Bronchial epithelial cell (primary cell): ENCODE measurements at places on chromosomes 2 and 18. TPM values are rescaled to one million over a fixed set of nuclear protein-coding genes. Genes with fewer than 3 reads are reported as not detected.

- peak; percentile 81 for DNase-seq
Measured at GRCh38 chr2:164910101-164910899, 45.0 kb downstream of the SLC38A11 start.

- DNase-seq: no peak
Measured at GRCh38 chr2:7665880-7666279, 748.7 kb downstream of the RNF144A start.

DNA sequence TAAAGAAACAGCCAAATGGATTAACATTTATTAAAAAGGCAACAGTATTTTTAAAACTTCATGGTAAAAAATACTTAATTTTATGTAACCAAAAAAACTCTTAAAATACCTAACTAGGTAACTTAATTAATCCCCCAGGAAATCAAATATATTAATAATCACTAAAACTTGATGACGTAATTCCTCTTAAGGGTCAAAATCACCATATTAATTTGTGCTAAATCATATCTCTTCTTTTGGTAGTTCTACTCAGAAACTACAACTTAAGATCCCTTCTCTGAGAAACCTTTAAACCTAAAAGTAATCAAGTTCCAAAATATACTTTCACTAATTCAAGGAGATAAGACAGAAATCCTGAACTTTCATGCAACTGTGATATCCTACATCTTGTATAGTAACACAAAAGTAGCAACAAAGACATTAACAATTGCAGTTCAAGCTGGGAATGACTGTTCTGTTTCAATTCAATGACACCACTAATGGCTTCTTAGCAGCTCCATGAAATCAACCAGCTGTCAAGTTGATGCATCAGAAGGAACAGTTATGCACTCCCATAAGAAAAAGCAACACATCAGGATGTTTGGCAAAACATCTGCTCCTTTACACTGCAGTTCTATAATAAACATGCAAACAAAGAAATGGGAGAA lies 4.0 kb downstream of the BAZ2B start:
- peak; percentile 37 for DNase-seq

- no peak for DNase-seq
Measured at GRCh38 chr2:63587814-63588384, 378 bp downstream of the WDPCP start.

- no peak for DNase-seq
Measured at GRCh38 chr2:212357606-212358005, 181.0 kb downstream of the ERBB4 start.

- no peak for DNase-seq
Measured at GRCh38 chr2:96870626-96871255, 861 bp upstream of the SEMA4C start.

DNA sequence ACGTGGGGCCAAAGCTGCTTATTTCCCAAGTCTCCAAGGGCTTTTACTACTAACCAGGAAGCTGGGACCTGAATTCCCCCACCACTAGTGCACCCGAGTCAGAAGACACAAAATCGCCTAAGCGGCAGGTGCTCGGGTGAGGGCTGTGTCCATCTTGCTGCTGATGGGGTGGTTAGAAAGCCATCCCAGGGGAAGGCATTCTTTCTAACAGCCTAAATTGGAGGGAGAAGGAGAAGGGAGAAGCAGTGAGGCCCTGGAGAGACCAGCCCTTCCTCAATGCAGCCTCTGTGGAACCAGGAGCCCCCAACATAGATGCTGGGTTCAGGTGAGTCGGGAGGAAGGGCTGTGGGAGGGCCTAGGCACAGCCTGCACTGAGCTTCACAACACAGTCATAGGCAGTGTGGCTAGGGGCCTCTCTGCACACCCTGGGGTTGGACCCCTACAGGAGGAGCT lies 1.9 kb upstream of the PROM2 start:
- DNase-seq: no peak

DNA sequence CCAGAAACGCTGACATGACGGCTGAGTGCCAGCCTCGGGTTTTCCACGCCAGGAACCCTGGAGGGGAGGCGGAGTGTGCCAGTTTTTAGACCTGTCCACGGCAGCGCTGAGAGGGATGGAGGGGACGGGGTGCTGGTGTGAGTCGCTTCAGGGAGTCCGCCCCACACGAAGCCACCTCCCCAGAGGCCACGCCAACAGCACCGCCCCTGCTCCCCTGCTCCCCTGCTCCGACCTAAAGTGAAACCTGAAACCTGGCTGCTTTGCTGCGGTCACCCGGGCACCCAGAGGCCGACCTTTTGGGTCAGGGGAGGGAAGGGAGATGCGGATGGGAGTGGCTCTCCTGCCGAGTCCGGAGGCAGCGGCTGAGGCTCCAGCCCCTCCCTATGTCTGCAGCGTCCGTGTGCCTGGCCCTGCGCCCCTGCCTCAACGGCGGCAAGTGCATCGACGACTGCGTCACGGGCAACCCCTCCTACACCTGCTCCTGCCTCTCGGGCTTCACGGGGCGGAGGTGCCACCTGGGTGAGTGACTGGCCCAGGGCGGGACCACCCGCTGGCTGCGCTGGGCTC lies 38.1 kb downstream of the SNED1 start:
- no peak for DNase-seq

DNA sequence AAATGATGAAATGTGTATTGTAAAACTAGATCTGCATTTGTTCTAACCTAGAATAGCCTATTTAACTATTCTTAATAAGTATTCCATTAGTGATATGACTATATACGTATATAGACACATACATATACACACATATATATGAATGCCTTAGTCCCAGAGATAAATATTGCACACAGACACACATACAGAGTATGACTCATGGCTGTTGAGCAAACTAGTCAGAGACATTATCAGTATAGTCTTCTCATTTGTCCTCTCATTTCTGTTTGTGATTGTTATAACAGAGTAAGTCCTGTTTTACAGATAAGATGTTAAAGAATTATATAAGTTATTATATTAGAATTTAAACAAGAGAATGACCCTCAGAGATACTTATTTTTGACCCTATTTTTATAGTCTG lies 202.5 kb downstream of the CCDC102B start:
- DNase-seq: peak; percentile 15

GRCh38 chr2:171253279-171253678 lies 92.6 kb upstream of the TLK1 start:
- no peak for DNase-seq

- no peak for DNase-seq
Measured at GRCh38 chr2:171630812-171631626, 56.2 kb upstream of the DYNC1I2 start.

DNA sequence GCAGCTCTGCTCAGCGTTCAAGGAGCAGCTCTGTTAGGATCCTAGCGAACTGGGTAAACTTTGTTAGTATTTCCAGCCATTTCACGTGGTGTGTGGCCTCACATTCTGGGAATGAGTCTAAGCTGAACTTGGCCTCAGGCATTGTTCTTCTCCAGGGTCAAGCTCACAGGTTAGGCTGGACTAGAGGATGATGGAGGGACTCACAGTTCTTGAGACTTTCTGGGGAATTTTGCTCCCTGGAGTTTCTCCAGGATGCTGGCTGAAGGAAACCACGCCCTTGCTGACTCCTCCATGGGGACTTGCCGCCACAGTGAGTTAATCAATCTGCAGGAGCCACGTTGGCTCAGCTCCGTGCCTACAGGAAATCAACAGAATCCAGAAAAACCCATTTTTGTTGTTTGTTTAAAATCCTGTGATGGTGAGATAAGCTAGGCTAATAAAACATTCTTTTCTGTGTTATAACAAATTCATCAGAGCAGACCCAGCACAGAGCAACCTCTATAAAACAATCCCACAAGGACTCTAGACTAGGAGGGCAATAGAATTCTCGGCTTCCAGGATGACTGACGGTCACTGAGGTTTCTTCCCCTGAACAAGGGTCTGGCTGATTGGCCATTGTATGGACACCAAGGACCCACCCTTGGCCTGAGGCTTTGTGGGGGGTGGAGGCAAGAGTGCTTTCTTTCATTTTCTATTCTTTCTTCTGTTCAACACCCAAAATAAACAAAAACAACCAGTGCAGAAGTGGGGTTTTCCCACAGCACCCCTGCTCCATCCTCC lies 12.6 kb downstream of the CNDP1 start:
- peak; percentile 50 for DNase-seq

- DNase-seq: peak; percentile 26
Measured at GRCh38 chr2:189849550-189849949, 65.3 kb downstream of the PMS1 start.

- DNase-seq: peak; percentile 45
Measured at GRCh38 chr18:45730832-45731575, 7.0 kb downstream of the SLC14A1 start.

GRCh38 chr2:9001778-9002177 lies 1.7 kb downstream of the MBOAT2 start:
- DNase-seq: no peak

- DNase-seq: no peak
Measured at GRCh38 chr18:7207366-7207915, 23.4 kb upstream of the LRRC30 start.

DNA sequence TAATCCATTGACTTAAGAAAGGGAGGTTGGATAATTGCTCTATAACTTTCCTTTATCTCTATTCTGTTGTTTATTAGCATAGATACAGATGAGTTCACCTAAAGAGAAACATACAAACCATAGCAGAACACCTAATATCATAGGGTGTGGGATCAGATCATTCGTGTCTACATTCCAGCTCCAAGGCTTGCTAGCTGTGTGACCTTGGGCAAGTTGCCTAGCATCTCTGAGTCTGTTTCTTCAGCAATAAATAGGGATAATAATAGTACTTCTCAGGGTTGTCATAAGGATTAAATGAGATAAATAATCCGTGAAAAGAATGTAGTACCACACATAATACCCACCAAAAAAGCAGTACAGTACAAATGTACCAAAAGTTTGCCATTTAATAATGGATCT lies 126.2 kb downstream of the PLB1 start:
- DNase-seq: no peak

GRCh38 chr2:237257471-237257951 lies 156.5 kb downstream of the COL6A3 start:
- no peak for DNase-seq

DNA sequence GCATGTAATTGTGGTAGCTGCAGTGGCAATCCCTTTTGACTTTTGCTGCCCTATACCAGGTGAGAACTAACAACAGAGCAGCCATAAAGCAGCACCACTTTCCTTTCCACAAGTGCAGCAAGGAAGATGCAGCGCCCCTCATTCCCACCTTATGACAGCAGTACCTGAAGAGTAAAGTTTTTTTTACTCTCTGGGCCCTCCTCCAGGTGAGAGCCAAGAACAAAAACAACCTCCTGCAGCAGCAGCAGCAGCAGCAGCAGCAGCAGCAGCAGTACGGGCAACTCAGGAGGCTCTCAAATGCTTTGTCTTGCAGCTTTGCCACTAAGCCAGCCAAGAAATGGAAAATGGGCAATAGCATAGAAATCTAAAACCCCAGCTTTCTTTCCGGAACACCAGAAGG lies 397.5 kb downstream of the FIGN start:
- DNase-seq: no peak

DNA sequence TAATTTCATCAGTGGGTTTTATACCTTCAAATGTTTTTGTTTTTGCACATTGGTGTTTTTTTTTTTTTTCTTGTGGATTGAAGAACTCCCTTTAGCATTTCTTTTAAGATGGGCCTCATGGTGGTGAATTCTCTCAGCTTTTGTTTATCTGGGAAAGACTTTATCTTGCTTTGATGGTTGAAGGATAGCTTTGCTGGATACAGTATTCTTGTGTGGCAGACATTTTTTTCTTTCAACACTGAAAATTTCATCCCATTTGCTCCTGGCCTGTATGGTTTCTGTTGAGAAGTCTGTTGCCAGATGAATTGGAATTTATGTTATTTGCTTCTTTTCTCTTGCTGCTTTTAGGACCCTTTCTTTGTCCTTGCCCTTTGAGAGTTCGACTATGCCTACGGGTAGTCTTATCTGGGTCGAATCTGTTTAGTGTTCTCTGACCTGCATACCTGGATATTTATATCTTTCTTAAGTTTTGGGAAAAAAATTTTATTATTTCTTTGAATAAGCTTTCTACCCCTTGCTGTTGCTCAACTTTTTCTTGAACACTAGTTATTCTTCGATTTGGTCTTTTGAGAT lies 25.6 kb downstream of the PRKRA start:
- no peak for DNase-seq

- DNase-seq: no peak
Measured at GRCh38 chr2:239687441-239687840, 286.6 kb upstream of the HDAC4 start.

- DNase-seq: peak; percentile 63
Measured at GRCh38 chr2:28160986-28161425, 231.7 kb upstream of the FOSL2 start.

DNA sequence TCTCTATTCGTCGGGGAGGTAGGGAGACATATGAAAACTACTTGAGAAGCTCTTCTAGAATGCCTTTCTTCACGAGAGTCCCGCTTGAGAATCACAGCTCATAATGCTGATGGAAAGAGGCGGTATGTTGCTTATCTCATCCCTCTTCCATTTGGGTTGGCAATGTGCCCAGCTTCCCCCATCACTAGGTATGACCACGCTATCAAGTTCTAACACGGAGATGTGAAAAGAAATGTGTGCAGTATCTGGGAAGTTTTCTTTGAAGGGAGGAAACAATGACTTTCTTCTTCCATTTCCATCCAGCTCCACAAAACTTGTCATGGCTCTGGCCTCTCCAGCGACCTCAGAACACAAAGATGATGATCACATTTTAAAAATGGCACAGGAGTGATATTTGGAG lies 742.4 kb downstream of the DCDC2C start:
- DNase-seq: peak; percentile 1

DNA sequence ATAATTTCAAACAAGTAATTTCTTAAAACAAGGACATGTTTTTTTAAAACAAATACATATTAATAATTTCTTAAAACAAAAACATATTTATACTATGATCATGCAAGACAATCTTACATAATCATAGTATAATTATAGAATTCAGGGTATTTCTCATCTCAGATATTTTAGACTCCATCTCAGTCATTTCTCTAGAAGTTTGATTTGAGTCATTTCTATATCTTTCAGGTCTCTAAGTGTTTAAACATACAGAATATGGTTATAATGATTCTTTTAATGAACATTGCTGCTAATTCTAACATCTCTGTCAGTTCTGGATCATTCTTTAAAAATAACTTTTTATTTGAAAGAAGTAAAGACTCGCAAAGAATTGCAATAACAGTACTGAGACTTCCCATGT lies 154.2 kb upstream of the KYNU start:
- DNase-seq: no peak

- DNase-seq: no peak
Measured at GRCh38 chr2:8799004-8799403, 38.4 kb downstream of the KIDINS220 start.

DNA sequence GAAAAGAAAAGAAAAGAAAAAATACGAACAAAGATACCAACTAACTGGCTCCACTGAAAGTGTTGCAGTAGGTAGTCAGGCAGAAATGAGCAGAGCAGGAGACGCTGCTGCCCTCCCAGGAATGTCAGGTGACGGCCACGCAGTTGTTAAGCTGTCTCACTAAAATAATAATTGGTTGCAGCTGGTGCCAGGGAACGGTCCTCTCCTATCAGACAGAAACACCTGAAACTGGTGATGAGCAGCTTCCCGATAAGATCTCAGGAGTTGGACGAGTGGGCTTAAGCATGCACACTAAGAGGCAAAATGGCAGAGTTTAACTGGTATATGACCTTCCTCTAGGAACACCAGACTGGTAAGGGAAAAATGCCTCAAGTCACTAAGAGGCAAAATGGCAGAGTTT lies 611.1 kb downstream of the ZEB2 start:
- no peak for DNase-seq

GNAL gene
- total RNA-seq: 8.8 and 10.8 TPM in 2 replicates

NT5C1B gene
- total RNA-seq: not detected in 2 replicates

PJVK gene
- 1.2 and 2.4 TPM in 2 replicates for total RNA-seq

RFX8 gene
- not detected in 2 replicates for total RNA-seq

ACOXL gene
- not detected in 2 replicates for total RNA-seq

CENPA gene
- 0.26 TPM in 1 of 2 replicates, not detected in the other for total RNA-seq

NEB gene
- total RNA-seq: 0.26 and 0.90 TPM in 2 replicates

NEU4 gene
- not detected in 2 replicates for total RNA-seq

EN1 gene
- total RNA-seq: not detected in 2 replicates

ASB18 gene
- total RNA-seq: 0.38 TPM in 1 of 2 replicates, not detected in the other

TGIF1 gene
- 198 and 441 TPM in 2 replicates for total RNA-seq

POU3F3 gene
- total RNA-seq: not detected in 2 replicates

LGALSL gene
- 10.0 and 14.0 TPM in 2 replicates for total RNA-seq
